NCI-H2171 treated with DMSO at 0.1 percent for 48 hours (cell line): ENCODE measurements at places on chromosomes 5 and 9.

DNA sequence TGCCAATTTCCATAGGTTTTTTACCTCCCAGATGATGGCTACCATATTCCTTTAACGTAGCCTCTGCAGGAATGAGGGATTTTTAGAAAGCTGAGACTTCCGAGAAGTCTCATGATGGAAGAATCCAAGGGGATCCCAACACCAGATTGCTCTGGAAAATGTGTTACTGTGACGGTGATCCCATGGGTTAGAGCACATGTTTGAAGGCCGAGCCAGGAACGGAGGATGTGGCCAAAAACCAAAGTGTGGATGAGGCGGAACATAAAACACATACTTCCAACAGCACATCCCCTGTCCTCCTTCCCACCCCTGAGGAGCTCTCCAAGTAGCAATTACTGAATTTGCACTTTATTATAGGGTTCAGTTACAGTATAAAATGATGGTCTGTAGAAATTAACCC lies 82.6 kb downstream of the GPR21 start:
- DNase-seq = no peak

DNA sequence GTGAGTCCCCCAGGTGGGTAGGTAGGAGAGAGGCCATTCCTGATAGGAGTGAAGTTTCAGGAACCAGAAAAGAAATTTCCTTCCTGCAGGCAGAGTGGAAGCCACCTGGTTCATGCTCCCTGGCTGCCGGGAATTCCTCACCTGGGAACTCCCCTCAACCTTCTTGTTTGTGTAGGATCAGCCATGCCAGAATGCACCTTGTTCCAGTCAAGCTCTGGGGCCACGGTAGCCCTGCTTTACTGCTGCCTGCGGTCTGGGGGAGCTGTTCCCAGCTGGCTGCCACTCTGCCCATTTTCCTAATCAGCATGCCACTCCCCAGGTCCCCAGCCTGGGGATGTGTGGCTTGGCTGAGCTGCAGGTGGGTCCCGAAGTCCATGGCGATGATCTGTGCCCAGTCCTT lies 18.7 kb upstream of the B4GALT1 start:
- no peak for DNase-seq

DNA sequence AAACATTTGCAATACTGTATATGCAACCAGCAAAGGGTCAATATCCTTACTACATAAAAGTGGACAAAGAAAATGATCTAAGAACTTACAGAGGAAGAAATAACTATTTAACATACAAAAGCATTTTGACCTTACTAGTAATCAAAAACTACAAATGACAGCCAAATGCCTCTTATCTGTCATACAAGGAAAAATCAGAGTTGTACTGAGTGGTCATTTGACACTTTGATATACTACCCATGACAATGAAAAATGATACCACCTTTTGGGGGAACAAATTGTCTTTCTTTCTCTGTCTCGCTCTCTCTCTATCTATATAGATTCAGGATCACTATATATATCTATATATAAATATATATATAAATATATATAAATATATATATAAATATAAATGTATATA lies 50.4 kb upstream of the ZSWIM6 start:
- DNase-seq = no peak

GRCh38 chr9:117138231-117138630 lies 276.6 kb downstream of the ASTN2 start:
- DNase-seq = no peak

- DNase-seq = no peak
Observed at GRCh38 chr9:93496285-93496684, 42.9 kb upstream of the FAM120AOS start.

- no peak for DNase-seq
Observed at GRCh38 chr9:134484479-134484878, 157.1 kb upstream of the COL5A1 start.

- DNase-seq = no peak
Observed at GRCh38 chr5:50888751-50889150, 222.3 kb downstream of the PARP8 start.

- DNase-seq = no peak
Observed at GRCh38 chr5:54742417-54742891, 224.9 kb downstream of the SNX18 start.

DNA sequence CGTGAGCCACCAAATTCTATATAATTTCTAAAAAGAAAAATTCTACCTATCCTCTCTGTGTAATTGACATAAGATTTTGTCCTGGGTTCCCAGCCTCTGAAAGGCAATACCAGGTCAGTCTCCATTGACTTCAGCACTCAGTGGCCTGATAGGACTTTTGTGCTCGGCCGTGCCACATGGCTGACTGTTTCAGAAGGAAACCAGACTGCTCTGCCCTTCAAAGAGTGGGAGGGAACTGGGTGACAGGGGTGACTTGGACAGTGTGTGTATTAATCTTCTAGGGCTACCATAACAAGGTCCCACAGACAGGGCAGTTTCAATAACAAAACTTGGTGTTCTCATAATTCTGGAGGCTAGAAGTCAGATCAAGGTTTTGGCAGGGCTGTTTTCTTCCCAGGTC lies 43.0 kb downstream of the ARHGAP26 start:
- DNase-seq = no peak

DNA sequence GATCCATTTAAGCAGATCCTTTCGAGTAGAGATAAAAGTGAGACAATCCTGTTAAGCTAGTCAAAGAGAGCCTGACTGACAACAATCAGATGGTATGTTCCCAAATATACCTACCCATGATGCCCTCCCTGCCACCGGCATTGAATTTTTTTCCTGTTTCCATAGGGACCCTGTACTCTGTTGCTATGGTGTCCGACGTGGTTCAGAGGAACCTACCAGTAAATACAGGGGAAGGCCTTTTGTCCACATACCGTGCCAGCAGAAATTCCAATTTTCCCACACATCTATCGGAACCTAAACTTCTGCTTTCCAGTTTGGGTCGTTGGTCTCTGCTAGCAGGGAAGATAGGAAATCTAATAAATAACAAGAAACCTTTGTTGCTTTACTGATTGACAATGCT lies 64.7 kb downstream of the MEGF10 start:
- no peak for DNase-seq

DNA sequence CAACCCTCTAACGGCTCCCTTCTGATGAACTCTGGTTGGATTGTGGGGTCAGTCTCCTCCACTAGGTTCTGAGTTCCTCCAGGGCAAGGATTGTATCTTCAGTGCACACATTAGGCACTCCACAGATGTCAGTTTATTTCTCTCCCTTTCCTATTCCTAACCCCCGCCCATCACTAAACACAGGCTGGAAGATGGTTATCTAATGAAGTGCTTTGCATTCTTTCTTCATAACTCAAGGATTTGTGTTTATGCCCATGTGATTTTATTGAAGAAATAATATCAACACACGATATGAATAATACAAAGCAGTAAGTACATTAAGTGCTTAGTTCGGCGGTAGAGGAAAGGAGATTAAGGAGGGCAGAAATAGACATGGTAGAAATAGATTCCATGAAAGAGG lies 4.4 kb upstream of the CREBRF start:
- DNase-seq = no peak

DNA sequence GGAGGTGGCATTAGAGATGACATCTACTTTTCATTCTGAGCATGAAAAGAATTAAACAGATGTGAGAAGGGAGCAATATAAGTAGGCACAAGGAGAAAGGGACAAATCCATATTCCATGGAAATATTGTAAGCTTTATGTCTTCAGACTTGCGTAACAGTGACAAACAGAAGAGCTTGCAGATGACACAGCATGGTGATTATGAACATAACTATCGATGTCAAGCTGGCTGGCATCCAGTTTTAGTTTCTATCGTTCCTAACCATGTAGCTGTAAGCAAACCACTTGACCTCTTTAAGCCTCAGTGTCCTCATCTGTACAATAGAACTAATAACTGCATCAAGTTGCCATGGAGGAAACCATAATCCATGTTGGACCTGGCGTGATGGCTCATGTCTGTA lies 246.7 kb upstream of the ADRA1B start:
- no peak for DNase-seq

- no peak for DNase-seq
Observed at GRCh38 chr5:111548992-111549649, 36.8 kb upstream of the STARD4 start.

GRCh38 chr5:67427850-67428298 lies 231.3 kb upstream of the CD180 start:
- DNase-seq = no peak

- peak; percentile 31 for DNase-seq
Observed at GRCh38 chr9:116494815-116495634, 192.1 kb upstream of the TRIM32 start.
